ENCODE measurements at places on chromosomes 11 and 22.

GRCh38 chr11:65042891-65043290, 1.9 kb downstream of the SAC3D1 start:
- DNase-seq = no peak

GRCh38 chr11:16410479-16410878, 54.1 kb upstream of the SOX6 start:
- DNase-seq = no peak

GRCh38 chr11:69708736-69709401, 5.0 kb upstream of the FGF19 start:
- no peak for DNase-seq

DNA sequence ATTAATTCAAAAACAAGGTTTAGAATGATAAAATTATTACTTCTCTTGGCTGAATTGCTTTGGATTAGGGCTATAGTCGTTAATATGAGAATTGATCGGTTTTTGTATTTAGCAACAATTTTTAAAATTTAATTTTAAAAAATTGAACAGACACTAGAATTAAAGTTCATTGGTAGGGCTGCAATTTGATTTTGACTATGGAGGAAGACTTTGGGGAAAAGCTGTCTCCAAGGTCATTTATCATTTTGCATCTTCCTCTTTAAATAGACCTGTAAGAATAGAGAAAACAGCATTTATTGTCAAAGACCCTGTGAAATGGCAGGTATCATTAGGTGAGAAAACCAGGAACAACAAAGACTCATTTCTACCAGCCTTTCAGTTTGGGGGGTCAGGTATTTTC, at the start of gene OR4S2:
OR4S2 (plus strand) TSS at position 301 of the 400 bp plus-strand sequence. CDS start 2,577 bp downstream, outside the sequence.
- no peak for DNase-seq

GRCh38 chr11:100777103-100777502, 90.0 kb downstream of the ARHGAP42 start:
- DNase-seq = no peak

- DNase-seq = no peak
These were observed 60.4 kb downstream of the SBF2 start for GRCh38 chr11:10233581-10233980.

- no peak for DNase-seq
These were observed 745.8 kb upstream of the ANO5 start for GRCh38 chr11:21446939-21447590.

DNA sequence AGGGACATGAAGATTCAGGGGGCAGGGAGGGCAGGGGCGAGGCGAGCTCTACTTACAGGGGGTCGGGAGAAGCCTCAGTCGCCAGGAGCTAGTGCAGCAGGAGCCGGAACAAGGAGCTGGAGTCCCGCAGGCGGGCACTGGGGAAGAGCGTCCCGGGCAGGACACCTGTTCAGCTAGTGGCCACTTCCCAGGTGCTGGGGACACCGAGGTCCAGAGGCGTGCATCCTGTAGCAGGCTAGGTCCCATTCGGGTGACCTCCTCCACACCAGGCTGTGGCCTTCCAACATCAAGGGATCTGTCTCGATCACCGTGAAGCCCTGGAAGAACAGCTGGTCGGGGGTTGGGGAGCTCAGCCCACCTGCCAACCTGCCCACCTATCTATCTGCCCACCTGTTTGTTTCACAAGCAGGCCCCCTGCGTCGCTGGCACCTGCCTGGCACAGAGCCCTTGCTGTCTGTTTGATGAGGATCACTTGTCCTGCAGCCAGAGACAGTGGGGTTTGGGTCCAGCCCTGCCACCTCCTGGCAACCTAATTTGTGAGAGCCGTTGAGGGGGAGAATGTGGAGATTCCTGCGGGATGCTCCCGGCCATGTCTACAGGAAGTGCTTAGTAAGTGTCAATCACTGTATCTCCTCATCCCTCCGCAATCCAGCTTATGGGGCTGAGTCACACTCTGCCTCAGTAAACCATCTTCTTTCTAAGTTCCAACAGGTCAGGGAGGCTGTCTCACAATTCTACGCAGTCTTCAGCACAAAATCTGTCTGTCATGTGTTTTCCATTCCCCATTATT, 940.9 kb downstream of the BRD1 start:
- no peak for DNase-seq

DNA sequence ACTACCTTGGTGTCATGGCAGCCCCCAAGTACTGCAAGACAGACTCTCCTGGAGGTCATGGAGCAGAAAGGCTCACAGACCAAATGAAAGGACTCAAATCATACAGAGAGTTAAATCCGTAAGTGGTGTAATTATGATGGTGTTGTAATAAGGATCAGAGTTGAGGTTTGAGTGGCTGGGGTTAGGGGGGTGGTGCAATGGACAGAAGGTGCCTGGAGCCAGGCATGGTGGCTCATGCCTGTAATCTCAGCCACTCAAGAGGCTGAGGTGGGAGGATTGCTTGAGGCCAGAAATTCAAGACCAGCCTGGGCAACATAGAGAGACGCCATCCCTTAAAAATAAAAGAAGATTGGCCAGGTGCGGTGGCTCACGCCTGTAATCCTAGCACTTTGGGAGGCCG, 18.7 kb downstream of the ART5 start:
- DNase-seq = no peak

DNA sequence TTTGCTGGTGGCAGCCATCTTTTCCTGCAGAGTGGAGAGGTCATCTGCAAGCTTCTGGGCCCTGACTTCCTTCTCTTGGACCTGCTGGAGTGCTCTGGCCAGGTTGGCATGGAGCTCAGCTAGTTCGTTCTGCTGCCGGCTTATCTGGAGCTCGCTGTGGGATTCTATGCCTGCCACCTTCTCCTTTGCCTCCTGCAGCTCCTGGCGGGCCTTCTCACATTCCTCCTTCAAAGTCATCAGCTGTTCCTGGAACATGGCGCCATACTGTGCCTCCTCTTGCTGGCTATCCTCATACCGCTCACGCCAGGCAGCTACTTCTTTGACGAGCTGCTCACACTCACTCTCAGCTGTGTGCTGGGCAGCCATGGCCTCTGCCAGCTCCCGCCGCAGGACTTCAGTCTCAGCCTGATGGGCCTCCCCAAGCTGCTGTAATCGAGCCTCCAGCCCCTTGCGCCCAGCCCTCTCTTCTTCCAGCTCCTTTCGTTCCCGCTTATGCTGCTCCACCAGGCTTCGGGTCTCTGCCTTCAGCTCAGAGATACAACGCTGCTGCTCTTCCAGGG, 16.1 kb downstream of the IL18BP start:
- DNase-seq = no peak

- no peak for DNase-seq
These were observed 5.4 kb downstream of the RBM4 start for GRCh38 chr11:66643745-66644437.

GRCh38 chr11:134460062-134460561, 48.1 kb upstream of the B3GAT1 start:
- no peak for DNase-seq

DNA sequence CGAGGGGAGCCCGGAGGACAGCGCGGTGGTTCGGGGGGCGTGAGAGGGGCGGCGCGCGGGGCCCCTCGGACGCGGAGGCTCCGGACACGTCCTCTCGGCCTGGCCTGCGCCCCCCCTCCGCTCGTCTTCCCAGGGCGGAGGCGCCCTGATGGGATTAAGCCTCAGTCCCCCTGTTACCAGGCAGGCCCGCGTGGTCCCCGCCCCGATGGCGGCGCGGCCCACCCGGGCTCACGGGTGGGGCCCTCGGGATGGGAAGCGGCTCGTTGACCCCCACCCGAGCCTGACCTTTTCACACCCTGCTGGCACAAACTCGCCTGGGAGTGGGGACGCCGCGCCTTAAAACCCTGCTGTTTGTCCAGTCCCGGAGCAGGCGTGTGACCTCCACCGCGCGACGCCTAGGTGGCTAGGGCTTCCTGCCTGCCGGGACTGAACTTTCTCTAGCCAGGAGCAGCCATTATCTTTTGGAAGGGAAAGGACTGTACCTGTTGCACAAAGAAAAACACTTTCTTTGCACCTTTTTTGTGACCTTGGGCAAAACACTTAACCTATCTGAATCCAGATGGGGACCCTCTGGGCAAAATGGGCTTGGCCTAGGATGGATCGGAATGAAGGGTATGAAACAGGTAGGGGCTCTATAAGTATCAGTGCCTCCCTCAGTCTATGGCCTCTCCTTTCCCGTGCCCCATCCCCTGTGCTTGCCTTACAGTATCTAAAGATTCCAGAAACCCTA, 1.0 kb downstream of the KIAA1671 start:
- DNase-seq = no peak

- DNase-seq = no peak
These were observed 24.0 kb downstream of the MIAT start for GRCh38 chr22:26681395-26681821.

GRCh38 chr11:10426475-10426874, 28.6 kb upstream of the AMPD3 start:
- no peak for DNase-seq

DNA sequence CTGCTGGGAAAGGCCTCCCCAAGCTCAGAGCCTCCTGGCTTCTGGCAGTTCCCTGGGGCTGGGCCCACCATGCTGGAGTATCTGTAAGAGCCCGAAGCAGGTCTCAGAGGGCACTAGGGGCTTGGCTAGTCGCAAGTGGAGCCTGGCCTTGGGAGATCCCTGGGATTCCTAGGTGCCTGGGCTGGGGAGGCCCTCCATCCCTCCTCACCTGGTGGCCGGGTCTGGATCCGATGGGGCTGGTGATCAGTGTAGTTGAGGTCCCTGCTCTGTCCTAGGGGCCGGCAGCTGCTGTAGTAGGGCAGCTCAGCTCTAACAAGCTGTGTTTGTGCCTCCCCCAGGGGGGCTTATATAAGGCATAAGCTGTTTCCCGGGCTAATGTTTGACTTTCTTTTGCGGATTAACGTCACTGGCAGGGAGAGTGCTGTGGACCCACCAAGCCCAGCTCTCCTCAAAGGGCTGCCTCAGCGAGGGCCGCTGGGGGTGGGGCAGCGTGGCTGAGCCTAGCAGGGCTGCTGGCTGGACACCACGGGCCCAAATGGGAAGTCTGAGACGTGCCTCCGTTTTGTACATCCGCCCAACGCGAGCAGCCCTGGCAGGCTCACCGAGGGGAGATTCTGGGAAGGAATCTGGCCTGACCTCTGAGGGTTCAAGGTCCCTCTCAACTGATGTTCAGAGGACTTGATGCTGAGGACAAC, at the start of gene SLC22A8:
SLC22A8 (minus strand) TSS at position 321 of the 695 bp plus-strand sequence. CDS start 883 bp downstream, outside the sequence.
- DNase-seq = no peak

DNA sequence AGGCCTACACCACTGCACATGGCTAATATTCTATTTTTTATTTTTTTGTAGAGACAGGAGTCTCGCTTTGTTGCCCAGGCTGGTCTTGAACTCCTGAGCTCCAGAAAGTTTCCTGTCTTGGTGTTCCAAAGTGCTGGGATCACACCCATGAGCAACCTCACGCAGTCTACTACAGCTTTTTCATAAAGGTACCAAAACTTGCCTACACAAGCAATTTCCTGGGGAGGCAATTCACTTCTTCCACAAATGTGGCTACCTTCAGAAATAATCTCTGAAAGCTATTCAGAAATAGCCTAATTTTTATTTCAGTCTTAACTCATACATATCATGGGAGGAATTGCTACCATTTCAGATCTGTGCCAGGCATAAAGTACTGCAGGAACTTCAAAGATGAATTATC, 11.4 kb downstream of the SLC35F2 start:
- DNase-seq = no peak

DNA sequence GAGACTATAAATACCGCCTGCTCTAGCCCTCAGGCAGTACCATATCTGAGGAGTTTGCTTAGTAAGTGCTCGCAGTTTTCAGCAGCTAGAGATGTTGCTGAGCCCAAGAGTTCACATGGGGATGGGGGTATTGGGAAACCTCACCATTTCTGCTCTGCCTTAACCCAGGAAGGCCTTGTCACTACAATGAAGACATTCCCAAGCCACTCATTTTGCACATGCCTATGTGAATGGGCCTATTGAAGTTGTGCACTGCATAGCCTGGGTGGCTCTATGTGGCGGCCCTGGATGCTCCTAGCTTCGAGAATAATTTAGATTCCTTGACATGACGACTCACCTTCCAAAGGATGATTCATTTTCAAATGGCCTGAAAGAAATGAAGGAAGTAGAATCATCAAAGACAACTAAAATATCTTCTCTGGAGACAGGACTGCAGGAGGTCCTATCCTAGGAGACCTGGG, 163.4 kb downstream of the ADAMTS15 start:
- DNase-seq = no peak

DNA sequence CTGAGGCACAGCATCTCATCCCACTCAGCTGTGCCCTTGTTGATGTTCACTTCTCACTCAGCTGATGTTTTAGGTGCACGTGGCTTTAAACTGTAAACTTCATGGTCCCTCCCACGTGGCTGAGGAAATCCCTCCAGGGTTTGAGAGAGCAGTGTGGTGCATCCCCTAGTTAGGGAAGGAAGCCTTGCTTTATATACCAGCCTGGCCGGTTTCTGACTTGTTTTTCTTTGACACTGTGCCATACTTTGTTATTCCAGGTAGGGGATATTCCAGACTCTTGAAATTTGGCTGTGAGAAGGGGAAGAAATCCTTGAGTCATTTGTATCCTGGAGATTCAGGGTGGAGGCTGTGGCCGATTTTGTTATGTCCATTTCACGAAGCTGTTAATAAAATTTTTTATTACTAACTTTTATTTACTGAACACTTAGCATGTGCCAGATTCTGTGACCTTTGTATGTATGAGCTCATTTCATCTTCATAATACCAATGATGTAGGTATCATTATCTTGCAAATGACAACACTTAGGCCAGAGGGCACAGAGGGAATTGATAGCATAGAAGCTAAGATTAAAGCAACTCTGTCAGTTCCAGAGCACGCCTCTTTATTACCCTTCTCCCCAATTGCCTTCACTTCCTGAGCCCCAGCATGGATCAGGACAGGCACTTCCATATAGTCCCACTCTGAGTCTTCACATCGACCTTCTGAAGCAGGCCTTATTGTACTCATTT, 116.6 kb downstream of the NAV2 start:
- DNase-seq = no peak

DNA sequence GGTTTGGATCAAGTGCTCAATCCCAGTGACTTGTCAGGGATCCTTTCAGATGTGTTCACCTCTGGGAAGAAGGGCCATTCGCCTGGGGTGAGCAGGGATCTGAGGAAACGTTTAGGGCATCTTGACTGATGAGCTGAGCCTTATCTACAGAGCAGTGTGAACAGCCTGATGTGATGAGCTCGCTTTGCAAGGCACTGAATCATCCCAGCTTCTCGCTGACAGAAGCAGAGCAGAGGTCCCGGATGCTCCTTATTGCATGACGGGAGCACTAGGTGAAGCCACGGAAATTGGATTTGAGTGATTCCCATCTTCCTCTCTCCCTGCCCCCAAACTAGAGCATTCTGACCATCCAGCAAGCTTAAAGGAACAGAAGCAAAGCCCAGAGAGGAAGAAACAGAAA, 46.5 kb downstream of the SEZ6L start:
- DNase-seq = no peak

DNA sequence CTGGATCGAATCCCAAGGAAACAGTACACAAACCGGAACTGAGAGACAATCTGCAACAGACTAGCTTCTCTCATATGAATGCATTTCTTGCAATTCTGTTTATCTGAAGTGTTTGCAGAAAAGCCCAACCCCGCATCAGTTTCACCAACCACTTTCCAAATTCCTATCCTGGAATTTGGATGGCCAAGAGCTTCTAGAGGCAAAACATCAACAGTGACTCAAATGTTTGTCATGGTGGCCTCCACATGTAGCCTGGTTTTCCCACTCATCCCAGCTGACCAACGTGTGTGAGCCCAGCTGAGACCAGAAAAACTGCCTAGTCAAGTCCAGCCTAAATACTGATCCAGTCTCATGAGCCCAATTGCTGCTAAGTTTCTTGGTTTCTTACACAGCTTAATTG, 8.3 kb upstream of the MIEF1 start:
- DNase-seq = no peak

- DNase-seq = no peak
These were observed 61.1 kb downstream of the MIAT start for GRCh38 chr22:26718488-26718887.

GRCh38 chr11:126561327-126561893, 205.9 kb downstream of the ST3GAL4 start:
- no peak for DNase-seq

Measured in stimulated activated CD8-positive, alpha-beta memory T cell treated with anti-CD3 and anti-CD28 coated beads, Interleukin-15, amount 100 ng/mL, for 1 hour (primary cell).